ENCODE measurements at places on chromosomes 13 and 19.

DNA sequence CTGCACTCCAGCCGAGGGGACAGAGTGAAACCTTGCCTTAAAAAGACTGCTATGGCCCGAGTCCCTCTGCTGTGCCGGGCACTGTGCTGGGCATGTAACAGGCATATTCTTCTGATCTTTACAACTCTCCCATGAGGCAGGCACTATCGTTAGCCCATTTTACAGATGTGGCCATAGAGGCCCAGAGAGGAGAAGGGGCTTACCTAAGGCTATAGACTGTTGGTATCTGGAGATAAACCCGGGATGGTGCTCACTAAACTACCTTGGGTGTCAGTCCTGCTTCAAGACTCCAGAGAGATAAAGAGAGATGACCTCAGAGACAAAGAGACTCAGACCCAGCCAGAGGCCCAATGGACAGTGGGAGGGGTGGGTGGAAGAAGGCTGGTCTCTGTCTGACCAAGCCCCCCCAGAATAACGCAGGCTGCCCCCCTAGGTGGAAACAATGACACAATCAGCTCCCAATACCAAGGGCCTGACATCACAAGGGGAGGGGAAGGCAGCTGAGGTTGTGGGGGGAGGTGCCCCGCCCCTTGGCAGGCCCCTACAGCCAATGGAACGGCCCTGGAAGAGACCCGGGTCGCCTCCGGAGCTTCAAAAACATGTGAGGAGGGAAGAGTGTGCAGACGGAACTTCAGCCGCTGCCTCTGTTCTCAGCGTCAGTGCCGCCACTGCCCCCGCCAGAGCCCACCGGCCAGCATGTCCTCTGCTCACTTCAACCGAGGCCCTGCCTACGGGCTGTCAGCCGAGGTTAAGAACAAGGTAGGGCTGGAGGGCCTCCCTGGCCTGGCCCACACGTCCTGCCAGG, at the start of gene CNN1:
TSS of gene CNN1 (plus strand) at position 620 of the 805 bp plus-strand sequence. CDS start at position 697, 77 bp downstream.
- H3K4me3 ChIP-seq, result peak within 1 kb of the TSS; percentile 27
- H3K36me3 ChIP-seq, result no peaks in the 10 kb centered on the region
- H3K27me3 ChIP-seq, result no peaks in the 10 kb centered on the region
- DNase-seq, result peak; percentile 76

DNA sequence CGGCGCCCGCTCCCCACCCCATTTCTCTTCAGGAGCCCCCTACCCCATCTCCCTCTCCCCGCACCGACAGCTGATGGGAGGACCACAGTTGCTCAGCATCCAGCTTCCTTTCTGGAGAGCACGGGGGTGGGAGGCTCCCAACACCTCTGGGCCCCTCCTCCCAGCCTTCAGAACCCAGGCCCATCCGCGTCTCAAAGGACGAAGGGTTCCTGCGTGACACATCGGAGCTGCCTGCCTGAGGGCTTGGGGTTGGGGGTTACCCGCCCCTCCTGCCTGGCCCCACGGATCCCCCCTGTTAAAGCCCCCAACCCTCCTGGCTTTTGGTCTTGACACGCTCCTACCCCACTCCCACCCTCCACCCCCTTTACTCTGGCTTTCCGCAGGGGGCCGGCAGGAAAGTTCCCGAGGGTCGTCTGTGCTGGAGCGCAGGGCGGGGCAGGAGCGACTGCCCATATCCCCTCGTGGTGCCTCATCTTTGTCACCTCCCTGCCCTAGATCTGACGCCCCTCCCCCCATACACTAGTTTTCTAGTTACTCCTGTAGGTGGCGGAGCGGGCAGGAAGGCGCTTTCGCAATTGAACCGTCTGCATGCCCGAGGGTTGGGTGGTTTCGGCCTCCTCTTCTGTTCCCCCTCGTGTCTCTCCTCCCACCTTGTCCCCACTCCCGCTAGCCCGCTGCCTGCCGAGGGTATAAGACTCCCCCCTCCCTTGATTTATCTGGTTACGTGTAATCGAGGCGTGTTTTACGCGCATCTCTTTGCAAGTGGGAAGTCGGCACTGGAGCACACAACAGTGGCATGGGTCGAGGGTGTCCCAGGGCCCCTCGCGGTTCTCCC, 924 bp downstream of the TRAPPC5 start:
- peak overlapping the region; percentile 53 for H3K4me3 ChIP-seq
- 0 out of 2 replicates have a peak, but pooled peaks cover 2% of the 10 kb centered on the region for H3K36me3 ChIP-seq
- peaks cover 6% of the 10 kb centered on the region for H3K4me1 ChIP-seq
- peak overlapping the region; percentile 60 for H3K27ac ChIP-seq
- peaks cover 3% of the 10 kb centered on the region for H3K27me3 ChIP-seq

- no peaks in the 10 kb centered on the region for H3K4me1 ChIP-seq
- no peak overlapping the region for H3K4me3 ChIP-seq
Measured at GRCh38 chr19:24099829-24100228, 12.8 kb downstream of the ZNF254 start.

DNA sequence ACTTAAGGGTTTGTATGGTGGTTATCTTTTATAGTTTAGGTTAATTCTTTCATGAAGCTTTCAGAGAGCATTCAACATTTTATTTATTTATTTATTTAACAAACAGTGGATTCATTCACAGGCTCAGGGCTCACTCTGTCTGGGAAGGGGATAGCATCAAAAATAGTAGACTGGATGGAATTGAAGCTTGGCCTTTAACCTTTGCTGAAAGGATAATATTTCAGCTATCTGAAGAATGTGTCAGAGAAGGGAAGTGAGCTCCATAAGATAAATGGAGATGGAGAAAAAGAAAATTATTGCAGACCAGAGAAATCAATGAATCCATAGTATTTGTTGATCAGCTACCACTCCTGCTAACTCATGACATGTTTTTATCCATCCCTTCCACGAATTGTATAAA, 305.6 kb downstream of the COG6 start:
- H3K27me3 ChIP-seq, result no peaks in the 10 kb centered on the region
- no peaks in the 10 kb centered on the region for H3K36me3 ChIP-seq
- no peak for DNase-seq
- no peaks in the 10 kb centered on the region for H3K4me1 ChIP-seq
- no peak overlapping the region for H3K4me3 ChIP-seq

- no peaks in the 10 kb centered on the region for H3K27me3 ChIP-seq
- peaks cover 18% of the 10 kb centered on the region for H3K36me3 ChIP-seq
- no peak overlapping the region for H3K27ac ChIP-seq
- H3K4me3 ChIP-seq, result no peak overlapping the region
- no peak for DNase-seq
Measured at GRCh38 chr19:8453616-8454015, 8.8 kb downstream of the HNRNPM start.

GRCh38 chr19:21705393-21705792, 62.0 kb downstream of the ZNF100 start:
- H3K27ac ChIP-seq, result peak overlapping the region; percentile 55
- H3K36me3 ChIP-seq, result no peaks in the 10 kb centered on the region
- peak overlapping the region; percentile 43 for H3K4me3 ChIP-seq

DNA sequence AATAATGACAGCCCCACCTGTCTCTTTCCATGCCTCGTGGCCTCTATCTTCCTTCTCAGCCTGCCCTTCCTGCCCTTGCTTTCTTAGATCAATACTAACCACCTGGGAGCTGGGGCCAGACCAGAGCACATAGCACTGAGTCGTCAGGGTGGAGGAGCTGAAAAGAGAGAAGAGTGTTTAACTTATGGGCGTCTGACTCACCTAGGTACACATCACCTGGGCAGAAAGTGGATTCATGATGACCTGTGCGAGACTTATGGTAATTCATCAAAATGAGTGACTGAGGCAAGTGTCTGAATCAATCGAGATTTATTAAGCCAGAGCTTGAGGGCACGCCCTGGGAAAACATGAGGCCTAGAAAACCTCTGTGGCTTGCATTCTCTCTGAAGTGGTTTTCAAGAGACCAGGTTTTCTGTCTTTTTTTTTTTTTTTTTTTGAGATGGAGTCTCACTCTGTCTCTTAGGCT, 19.2 kb downstream of the CEACAM6 start:
- H3K36me3 ChIP-seq, result no peaks in the 10 kb centered on the region
- H3K4me1 ChIP-seq, result no peaks in the 10 kb centered on the region
- H3K27me3 ChIP-seq, result no peaks in the 10 kb centered on the region

- H3K4me1 ChIP-seq, result peaks cover under 1% of the 10 kb centered on the region
- H3K27me3 ChIP-seq, result no peaks in the 10 kb centered on the region
- no peaks in the 10 kb centered on the region for H3K36me3 ChIP-seq
- H3K4me3 ChIP-seq, result no peak overlapping the region
Measured at GRCh38 chr13:59689057-59689456, 474.7 kb downstream of the DIAPH3 start.

DNA sequence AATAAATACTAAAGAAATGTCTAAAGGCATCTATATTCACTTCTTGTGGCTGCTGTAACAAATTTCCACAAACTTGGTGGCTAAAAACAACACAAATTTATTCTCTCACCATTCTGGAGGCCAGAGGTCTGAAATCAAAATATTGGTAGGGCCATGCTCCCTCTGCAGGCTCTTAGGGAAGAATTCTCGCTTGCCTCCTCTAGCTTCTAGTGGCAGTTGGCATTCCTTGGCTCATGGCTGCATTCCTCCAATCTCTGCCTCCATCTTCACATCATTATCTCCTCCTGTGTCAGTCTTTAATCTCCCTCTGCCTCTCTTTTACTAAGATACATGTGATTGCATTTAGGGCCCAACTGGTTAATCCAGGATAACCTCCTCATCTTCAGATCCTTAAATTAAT, 54.1 kb upstream of the RFXAP start:
- DNase-seq, result no peak
- no peaks in the 10 kb centered on the region for H3K4me1 ChIP-seq
- H3K4me3 ChIP-seq, result no peak overlapping the region
- no peak overlapping the region for H3K27ac ChIP-seq

GRCh38 chr13:42754801-42755510, 26.4 kb upstream of the FAM216B start:
- DNase-seq, result no peak
- H3K4me3 ChIP-seq, result no peak overlapping the region
- no peaks in the 10 kb centered on the region for H3K27me3 ChIP-seq
- no peaks in the 10 kb centered on the region for H3K36me3 ChIP-seq
- no peak overlapping the region for H3K27ac ChIP-seq
- H3K4me1 ChIP-seq, result no peaks in the 10 kb centered on the region

DNA sequence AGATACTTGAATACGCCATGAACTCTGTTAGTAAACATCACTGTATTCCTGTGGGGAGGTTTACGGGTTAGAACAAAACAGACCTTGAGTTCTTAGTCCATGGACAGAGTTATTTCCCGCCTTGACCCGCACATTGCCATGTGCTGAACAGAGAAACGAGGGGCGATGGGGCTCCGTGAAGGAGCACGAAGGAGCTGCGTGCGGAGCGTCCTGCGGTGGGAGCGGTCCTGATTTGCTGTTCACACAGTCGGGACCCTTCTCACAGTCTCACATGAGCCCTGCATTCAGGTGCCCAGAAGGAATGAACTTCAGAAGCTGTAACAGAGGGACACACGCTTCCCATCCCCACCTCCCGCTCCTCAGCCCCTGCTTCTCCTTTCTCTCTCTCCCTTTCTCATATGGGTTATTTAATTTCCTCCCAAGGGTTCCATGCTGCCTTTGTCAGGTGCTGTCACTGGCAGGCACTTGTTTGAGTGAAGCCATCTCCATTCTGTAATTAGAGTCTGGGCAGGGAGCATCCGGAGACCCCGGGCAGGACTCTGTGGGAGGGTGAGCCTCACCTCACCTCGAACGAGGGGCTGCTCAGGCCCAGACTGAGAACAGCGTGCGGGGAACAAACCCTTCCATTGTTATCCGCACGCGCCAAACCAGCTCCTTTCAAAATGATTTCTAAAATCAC, 76.9 kb downstream of the TEX29 start:
- no peaks in the 10 kb centered on the region for H3K27me3 ChIP-seq
- H3K36me3 ChIP-seq, result no peaks in the 10 kb centered on the region
- no peak for DNase-seq
- H3K4me3 ChIP-seq, result no peak overlapping the region
- no peak overlapping the region for H3K27ac ChIP-seq

DNA sequence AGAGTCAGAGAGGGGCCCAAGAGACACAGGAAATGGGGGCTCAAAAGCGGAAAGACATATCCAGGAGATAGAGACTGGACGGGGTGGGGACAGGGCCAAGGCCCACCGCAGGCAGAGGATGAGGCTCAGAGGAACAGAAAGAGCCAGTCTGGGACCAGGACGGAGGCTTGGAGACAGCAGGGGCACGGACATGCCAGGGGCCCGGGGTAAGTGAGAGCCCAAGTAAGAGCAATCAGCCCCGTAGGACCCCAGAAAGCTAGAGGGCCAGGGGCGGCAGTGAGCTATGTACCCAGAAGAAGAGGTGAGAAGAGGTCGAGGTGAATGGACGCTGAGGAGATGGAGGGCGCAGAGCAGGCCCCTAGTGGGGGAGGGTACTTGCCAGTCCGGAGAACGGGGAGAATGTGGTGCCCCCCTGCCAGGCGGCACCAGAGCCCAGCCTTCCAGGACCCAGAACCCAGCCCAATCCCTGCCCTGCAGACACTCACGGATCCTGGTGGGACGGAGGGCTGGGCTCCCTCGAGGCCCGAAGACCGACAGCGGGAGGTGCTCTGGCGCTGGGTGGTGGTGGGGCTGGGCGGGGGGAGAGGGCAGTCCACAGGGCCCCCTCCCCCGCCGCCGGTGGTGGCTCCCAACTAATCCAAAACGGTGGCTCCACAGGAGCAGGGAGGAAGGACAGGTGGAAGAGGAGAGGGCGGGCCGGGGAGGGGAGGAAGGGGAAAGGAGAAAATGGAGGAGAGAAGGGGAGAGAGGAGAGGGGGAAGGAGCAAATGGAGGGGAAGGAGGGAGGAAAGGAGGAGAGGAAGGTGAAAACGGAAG, 1.0 kb downstream of the GRIK5 start:
- no peaks in the 10 kb centered on the region for H3K27me3 ChIP-seq
- DNase-seq, result no peak
- H3K4me1 ChIP-seq, result peaks cover 4% of the 10 kb centered on the region
- peak overlapping the region; percentile 54 for H3K4me3 ChIP-seq

- no peak overlapping the region for H3K27ac ChIP-seq
- H3K4me3 ChIP-seq, result no peak overlapping the region
- H3K27me3 ChIP-seq, result no peaks in the 10 kb centered on the region
- DNase-seq, result no peak
Measured at GRCh38 chr13:95060014-95060519, 241.2 kb downstream of the ABCC4 start.

- no peak overlapping the region for H3K27ac ChIP-seq
- H3K4me1 ChIP-seq, result peaks cover 4% of the 10 kb centered on the region
- DNase-seq, result no peak
- no peaks in the 10 kb centered on the region for H3K36me3 ChIP-seq
- H3K27me3 ChIP-seq, result no peaks in the 10 kb centered on the region
Measured at GRCh38 chr13:46554951-46555350, 2.0 kb downstream of the LRCH1 start.

Data from H1 (cell line).